ENCODE measurements at places on chromosomes 2 and 18.
A peak's percentile ranks its signal among the peaks of the same experiment; 100 is the strongest.

DNA sequence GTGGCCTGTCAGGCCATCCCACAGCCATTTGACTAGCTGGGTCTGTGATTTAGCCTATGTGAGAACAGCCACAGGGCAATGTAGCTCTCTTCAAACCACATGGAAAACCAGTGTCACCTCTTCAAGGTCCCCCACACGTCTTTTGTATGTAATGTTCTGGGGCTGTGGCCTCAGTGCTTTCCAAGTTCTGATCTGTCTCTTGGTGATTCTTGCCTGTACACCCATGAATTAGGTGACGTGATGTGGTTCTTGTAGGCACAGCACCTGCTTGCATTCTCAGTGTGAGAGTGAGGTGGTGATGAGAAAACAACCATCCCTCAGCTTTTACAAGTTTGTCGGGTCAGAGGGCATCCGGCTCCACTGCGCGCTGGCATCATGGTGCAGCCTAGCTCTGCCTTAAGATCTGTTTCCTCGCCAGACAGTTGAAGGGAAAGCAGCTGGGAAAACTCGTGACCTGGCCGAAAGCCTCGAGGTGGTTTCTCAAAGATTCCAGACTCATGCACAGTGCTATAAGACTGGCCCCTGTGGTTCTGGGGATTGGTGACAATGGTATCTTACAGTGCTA is 125.8 kb downstream of the TANC1 start:
- DNase-seq, result no peak

GRCh38 chr2:206708286-206708685 is 9.9 kb downstream of the DYTN start:
- no peak for DNase-seq

DNA sequence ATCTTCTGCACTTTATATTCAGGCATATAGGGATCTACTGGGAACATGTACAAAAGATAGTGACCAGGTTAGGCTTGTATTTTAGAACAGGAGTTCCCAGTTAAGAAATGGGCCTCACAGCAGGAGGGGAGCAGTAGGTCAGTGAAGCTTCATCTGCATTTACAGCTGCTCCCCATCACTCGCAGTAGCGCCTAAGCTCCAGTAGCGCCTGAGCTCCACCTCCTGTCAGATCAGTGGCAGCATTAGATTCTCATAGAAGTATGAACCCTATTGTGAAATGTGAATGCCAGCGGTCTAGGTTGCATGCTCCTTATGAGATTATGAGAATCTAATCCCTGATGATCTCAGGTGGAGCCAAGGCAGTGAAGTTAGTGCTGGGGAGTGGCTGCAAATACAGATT is 224.4 kb upstream of the CYRIA start:
- no peak for DNase-seq

GRCh38 chr2:4020153-4020552 is 316.8 kb downstream of the DCDC2C start:
- no peak for DNase-seq

- no peak for DNase-seq
These were observed 309.5 kb upstream of the CCDC68 start for GRCh38 chr18:55268628-55269275.

GRCh38 chr2:11796190-11797171 is 50.0 kb downstream of the LPIN1 start:
- DNase-seq, result no peak

- no peak for DNase-seq
These were observed 58.4 kb downstream of the ALPK2 start for GRCh38 chr18:58570360-58571064.

DNA sequence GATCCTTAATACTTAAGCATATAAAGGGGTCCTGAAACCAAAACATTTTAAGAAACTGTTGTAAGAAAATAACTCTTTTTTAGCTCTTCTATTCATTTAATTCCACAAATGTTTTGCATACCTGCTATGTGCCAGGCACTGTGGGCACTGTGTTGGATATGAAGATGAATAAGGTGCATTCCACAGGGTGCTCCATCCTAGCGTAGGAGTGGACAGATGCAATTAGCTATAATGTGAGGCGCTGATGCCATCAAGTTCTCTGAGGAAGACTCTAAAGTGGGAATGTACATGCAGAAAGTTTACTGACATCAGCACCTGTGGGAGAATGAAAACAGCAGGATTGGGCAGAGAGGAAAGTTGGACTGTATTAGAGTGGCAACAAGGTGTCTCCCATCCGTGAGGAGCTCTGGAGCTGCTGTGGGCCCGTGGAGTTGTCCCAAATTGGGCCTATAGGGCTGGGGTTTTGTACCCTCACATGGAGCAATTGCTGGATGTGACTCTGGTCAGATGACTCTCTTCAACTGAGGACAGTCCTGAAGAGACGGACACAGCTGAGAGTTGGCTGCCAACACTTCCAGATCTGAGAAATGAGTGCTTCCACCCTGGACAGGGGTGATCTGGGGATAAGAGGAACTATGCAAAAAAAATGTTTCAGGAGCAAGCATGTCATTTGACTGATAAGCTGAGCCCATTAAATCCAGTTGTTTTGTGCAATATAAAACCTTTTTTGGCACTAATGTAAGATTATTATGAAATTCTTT is 22.3 kb downstream of the CD8A start:
- DNase-seq, result no peak

DNA sequence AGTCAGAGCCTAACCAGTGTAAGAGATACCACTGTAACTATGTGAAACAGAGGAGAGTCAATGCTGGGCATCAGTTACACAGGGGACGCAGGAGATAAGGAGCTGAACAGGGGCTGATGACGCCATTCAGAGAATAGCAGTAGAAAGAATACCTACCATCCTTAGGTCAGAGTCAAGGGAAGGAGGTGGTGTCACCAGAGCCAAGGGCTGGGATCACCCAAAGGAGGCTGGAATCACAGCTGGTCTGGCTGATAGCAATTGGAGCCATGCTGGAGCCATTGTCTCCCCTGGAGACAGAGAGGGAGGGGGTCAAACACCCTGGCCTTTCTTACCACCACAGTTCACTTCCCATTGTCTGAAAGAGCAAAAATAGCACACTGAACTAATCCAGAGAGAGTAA is 37.3 kb upstream of the C18orf32 start:
- no peak for DNase-seq

DNA sequence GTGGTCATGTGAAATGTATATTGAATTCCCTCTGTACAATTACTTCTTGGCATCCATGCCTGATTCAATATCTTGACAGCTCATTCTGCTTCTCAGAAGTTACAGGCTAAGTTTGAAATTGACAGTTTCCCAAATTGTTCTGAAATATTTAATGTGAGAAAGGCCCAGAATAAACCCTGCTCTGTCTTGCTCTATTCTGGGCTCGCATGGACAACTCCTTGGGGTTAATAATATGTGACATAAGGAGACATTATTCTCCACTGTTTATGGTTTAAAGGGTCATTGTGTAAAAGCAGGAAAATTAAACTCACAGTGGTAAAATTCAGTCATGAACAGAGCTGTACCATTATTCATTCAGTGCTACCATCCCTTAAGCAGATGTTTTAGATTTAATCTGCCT is 160.7 kb upstream of the CNTNAP5 start:
- DNase-seq, result no peak

GRCh38 chr2:164495491-164496223 is 125.6 kb downstream of the GRB14 start:
- no peak for DNase-seq

DNA sequence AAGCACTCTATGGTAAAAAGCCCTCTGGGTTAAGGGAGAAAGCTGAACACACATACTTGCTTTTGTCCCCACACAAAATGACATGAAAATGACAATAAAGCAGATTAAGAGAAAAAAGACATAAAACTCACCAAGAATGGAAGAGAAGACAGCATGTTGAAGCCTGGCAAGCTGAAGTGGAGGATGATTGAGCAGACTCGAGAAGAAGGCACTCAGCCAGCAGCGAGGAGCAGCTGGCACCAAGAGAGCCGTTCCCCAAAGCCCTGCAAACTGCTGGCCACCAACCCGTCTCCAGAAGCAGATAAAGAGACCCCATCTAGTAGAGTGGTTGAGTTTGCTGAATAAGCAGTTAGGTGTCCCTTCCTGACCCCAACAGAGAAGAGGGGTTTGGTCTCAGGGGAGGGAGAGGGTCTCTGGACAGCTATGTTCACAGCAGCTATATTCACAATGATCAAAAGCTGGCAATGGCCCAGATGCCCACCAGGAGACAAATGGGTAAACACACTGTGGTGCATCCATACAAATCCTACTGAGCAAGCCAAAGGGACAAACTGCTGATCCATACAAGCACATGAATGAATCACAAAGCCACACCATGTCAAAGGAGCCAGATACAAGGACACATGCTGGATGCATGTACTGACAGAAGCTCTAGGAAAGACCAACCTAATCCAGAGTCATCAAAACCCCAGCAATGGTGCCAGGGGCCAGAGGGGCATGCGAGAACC is 36.9 kb downstream of the FAM168B start:
- DNase-seq, result no peak

DNA sequence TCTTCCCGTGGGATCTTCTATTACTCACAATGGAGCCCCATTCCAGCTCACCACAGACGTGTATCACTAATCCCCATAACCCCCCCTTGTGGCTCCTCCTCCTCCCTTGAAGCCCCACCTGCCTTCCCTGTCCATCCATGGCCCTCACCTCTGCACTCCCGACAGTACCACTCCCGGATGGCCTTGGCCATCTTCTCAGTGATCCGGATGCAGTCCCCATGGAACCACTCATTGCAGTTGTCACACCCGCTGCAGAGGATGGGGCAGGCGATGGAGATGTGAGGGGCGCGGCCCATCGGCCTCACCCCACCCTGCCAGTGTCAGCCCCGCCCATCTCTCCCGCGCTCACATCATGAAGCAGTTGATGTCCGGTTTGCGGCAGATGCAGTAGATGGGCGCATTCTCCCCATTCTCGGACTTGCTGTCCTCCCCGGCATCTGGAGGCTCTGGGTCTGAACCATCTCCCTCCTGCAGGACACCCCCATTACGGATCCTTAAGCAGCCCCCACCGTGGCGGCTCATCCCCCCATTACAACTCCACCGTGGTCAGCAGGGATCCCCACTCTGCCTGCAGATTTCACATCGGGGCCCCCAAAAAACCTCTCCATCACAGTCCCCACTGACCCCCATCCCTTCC is 983 bp downstream of the CXXC1 start:
- DNase-seq, result no peak

- no peak for DNase-seq
These were observed 429.4 kb downstream of the ERBB4 start for GRCh38 chr2:212109217-212109616.

GRCh38 chr18:74921057-74921820 is 287.7 kb downstream of the PTGR3 start:
- no peak for DNase-seq

DNA sequence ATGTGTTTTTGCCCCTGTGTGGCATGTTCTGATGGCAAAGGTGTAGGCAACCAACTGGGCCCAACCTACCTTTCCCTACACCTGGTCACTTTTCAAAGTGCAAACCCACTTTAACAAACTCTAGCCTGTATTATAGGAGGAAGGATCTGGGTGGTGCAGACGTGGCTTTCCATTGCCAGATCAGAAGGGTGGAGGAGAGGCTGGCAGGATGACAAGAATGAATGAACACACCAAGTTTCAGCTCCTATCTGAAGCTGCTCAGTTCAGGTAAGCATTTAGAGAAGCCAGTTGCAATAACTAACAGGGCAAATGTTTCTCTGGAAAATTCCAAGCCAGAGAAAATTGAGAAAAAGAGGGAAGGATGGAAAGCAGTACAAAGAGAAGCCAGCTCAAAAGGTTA is 707 bp upstream of the SERPINB7 start:
- no peak for DNase-seq

- DNase-seq, result no peak
These were observed 797 bp upstream of the GRHL1 start for GRCh38 chr2:9950521-9951271.

DNA sequence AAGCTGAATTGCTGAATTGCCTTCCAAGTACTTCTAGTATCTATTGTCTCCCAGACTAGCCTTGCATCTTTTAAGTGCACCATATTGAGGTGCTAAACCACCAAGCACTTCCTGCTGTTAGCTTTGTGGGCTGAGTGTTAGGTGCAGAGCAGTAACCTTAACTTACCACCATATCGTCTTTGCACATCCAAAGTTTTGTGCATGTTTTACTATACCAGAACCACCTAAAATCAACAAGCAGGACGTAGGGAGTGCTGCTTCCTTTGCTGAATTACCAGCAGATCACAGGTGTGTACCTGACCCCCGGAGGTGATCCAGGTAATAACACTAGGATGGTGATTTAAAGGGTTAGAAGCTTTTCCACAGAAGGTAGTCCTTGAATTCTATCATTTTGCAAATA is 359.9 kb upstream of the HNRNPA3 start:
- DNase-seq, result no peak

DNA sequence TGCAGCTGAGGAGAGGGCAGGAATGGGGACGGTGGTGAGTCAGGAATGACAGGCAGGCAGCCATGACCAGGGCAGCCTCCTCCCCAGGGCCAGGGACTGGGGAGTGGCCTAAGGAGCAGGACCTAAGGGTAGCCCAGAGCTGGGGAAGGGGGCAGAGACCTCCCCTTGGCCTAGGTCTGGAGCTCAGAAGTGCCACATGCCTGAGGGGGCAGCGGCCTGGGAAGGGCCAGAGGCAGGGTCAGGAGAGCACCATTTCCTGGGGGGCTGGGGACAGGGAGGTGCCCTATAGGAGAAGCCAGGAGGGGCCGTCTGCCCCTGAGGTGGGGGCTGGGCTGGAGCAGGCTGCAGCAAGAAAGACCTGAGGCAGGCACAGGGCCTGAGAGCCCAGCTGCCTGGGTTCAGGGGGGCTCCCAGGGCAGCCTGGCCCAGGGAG is 20.9 kb downstream of the CFLAR start:
- DNase-seq, result no peak

GRCh38 chr2:9033385-9034168 is 30.1 kb upstream of the MBOAT2 start:
- no peak for DNase-seq

GRCh38 chr2:209900638-209901037 is 101.8 kb upstream of the RPE start:
- no peak for DNase-seq

- no peak for DNase-seq
These were observed 43.0 kb upstream of the COL5A2 start for GRCh38 chr2:189222468-189223105.

DNA sequence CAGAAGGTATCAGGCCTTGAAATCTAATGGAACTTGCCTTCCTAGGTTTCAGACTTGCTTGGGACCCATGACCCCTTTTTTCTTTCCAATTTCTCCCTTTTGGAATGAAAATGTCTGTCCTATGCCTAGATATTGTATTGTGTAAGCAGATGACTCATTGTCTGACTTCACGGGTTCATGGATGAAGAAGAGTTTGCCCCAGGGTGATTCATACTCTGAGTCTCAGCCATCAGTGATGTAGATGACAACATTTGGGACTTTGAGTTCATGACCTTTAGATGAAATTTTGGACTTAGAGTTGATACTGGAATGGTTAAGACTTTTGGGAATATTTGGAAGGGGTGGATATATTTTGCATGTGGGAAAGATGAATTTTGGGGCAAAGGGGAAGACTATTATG is 11.2 kb upstream of the SCYGR5 start:
- DNase-seq, result no peak

GRCh38 chr2:183010112-183010511 is 28.1 kb downstream of the NCKAP1 start:
- peak; percentile 20 for DNase-seq

GRCh38 chr2:188473306-188473705 is 181.6 kb downstream of the GULP1 start:
- no peak for DNase-seq

GRCh38 chr2:88181511-88181910 is 11.4 kb downstream of the THNSL2 start:
- DNase-seq, result no peak

All from C1 segment of cervical spinal cord (tissue), 14 donors.